CD4-positive, alpha-beta memory T cell (primary cell): ENCODE measurements at places on chromosomes 6 and 20.

DNA sequence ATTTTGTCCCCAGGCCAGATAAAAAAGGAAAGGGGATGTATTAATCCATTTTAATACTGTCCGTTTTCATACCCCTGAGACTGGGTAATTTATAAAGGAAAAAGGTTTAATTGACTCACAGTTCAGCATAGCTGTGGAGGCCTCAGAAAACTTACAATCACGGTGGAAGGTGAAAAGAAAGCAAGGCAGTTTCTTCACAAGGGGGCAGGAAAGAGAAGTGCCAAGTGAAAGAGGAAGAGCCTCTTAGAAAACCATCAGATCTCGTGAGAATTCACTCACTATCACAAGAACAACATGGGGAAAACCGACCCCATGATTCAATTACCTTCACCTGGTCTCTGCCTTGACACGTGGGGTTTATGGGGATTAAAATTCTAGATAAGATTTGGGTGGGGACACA lies 152.5 kb downstream of the IBTK start:
- DNase-seq, result no peak

GRCh38 chr6:12110523-12111362 lies 98.6 kb downstream of the HIVEP1 start:
- peak; percentile 37 for DNase-seq

GRCh38 chr20:19745106-19745505 lies 13.0 kb upstream of the RIN2 start:
- DNase-seq, result no peak

DNA sequence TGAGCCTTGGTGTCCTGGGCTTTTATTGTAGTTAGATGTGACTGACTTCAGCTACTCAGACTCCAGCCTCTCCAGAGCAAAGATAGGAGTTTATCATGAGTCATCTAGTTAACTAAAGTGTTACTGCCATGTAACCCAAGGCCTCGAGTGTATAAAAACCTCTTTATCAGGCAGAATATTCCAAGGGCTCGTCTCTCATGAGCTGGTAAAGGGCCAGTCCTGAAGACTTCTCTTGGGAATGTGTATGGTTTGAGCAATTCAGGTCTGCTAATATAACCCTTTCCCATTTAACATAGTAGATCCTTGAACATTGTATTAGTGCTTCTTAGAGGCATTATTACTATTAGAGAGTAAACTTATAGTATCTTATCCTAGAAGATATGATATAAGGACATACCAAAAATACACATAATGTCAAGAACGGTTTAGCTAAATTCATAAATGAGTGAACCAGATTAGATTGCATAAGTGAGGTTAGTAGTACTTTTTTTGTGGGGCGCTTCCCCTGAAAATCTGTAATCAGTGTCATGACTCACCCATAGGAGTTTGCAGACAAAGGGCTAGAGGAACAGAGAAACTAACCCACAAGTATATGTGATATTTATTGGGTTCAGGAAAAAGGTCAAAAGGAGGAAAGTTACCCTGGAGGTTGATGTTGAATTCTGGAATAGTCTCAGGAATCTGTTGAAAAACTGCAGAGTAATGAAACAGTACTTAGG lies 16.0 kb downstream of the DSE start:
- DNase-seq, result no peak

GRCh38 chr20:59013031-59013951 lies 5.9 kb upstream of the TUBB1 start:
- no peak for DNase-seq

DNA sequence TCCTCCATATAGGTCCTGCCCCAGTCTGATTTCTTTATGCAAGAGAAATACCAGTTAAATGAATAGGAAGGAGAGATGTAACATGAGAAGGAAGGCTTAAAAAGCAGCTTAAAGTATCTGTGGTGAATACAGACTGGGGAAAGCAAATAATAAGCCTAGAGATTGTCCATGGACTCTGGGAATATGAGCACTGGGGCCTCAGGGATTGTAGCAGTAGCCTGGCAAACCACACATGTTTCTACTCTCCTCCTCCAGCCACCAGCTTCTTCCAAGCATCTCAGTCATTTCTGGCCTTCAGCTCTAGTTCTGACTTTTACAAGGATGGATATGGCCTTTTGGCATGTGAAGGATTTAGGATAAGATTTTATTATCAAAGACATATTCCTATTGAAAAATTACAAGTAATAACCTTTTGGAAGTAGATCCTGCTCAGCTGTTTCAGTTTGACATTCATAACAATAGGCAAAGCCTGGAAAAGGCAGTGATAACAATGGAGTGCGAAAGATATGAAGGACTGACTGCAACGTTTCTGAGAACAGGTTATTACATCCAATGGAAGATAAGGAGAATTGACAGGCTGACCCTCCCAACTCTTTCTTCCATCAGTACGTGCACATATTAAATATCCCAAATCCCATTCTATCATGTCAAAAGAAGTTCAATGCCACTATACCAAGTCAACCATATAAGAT lies 41.6 kb downstream of the CYP39A1 start:
- DNase-seq, result no peak

DNA sequence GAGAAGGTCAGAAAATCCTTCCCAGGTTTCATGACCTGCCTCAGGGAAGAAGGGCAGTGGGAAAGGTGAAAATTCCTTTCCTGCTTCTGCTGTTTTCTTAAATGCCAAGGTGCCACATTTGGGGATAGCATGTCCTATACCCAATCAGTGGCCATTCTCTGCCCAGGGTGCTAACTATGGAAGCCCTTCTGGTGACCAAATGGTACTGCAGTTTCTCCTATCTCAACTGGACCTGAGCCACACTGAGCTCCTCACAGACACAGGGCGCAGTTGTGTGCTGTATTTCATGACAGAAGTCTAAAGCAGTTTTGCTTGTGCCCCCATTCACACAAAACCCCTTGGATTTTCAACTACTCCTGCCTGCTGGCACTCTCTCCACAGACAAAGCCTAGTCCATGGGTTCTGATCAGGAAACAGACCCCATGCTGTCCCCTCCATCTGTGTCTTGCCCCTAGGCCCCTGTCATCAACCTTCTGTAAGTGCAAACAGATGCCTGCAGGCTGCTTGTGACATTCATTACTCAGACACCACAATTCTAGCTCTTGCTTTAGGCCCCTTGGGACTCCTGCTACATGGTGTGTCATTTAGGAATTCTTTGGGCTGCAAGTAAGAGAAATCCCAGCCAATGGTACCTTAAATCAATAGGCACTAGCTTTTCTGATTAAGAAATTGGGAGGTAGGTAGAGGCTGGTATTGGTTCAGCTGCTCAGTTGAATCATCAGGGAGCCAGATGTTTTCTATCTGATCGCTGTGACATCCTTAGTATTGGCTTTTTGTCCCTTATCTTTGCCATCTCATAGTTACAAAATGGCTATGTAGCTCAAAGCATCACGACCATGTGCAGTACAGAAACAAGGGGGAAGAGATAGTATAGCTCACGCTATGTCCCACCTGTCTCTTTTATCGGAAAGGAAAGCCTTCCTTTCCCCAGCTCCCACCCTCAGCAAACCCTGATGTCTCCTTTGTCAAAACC lies 147.8 kb downstream of the CD83 start:
- DNase-seq, result no peak

- no peak for DNase-seq
Measured at GRCh38 chr20:31560746-31561598, 44.1 kb upstream of the ID1 start.

GRCh38 chr20:5636841-5637240 lies 113.4 kb upstream of the SHLD1 start:
- no peak for DNase-seq

- no peak for DNase-seq
Measured at GRCh38 chr6:38168126-38168525, 348.6 kb downstream of the ZFAND3 start.
